ENCODE measurements at places on chromosomes 7 and 10.
A peak's percentile ranks its signal among the peaks of the same experiment; 100 is the strongest.

GRCh38 chr10:126042906-126043305 is 146.5 kb downstream of the FANK1 start:
- DNase-seq = no peak

DNA sequence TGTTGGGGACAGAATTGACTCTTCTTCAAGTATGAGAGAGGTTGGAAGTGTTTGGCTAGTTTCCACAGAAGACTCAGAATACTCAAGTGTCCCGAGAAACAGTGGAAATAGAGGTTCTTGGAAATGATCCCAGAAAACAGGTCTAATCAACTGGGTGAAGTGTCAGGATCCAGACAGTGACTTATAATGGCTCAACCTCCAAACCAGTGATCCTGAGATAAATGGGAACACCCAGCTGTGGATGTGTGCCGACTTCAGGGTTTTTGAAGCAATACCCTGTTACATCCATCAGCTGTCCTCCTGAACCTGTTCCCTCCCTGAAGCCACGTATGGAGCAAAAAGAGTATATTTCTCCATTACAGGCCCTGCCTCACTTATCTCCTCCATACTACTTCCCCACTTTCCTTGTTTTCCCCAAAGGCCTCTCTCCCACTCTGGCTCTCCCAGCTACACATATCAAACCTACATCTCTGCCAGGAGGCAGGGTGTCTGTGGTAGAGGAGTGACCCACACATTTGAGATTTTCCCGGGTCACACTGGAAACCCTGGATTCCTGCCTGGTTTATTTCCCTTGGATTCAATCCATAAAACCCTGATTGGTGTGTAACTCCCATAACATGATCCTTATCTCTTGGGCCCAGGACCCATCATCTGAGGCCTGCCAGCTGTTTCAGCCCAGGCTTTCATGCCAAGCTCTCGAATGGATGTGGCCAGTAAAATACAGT is 17.6 kb upstream of the ELOVL3 start:
- no peak for DNase-seq

- no peak for DNase-seq
These were observed 451.3 kb upstream of the MBL2 start for GRCh38 chr10:53223851-53224250.

DNA sequence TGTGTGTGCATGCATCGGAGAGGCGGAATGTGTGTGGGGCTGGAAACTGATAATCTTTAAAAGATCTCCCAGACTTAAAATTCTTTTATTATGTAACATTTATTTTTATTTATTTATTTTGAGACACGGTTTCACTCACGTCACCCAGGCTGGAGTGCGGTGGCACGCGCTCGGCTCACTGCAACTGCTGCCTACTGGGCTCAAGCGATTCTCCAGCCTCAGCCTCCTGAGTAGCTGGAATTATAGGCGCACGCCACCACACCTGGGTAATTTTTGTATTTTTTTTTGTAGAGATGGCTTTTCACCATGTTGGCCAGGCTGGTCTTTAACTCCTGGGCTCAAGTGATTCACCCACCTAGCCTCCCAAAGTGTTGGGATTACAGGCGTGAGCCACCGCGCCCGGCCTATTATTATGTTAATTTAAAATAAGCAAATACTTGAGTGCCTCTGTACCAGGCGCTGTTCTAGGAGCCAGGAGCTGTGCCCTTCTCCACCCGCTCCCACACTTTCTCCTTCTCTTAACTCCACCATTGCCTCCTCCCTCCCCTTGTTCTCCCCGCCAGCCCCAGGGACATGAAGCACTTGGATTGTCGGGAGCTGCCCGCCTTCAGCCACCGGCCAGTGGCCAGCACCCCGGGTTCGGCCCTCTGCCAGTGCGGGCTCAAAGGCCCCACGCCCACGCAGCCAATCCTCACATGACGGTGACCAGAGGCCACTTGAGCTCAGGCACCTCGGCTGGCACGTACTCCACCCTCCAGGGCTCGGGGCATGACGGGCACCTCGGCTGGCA is 163.6 kb downstream of the DNAJB6 start:
- no peak for DNase-seq

GRCh38 chr7:54782829-54783228 is 23.8 kb upstream of the SEC61G start:
- DNase-seq = no peak

- no peak for DNase-seq
These were observed 133.4 kb upstream of the PFKP start for GRCh38 chr10:2933924-2934323.

- DNase-seq = no peak
These were observed 317.0 kb downstream of the BMPER start for GRCh38 chr7:34222316-34222715.

DNA sequence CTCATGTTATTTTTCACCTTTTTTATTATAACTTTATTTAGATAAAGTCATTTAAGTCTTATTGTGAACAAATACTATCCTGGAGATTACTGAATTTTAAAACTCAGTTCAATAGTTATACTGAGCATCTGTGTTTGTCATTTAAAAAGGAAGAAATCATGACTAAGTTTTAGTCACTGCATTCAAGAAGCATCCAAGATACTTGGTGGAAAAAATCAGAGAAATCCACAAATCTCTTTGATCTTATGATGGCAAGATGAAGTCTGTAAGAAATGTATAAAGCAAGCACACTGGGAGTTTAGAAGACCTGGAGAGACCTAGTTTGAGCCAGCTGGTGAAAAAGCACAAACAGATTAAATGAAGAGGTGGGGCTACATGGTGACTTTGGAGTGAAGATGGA is 529.8 kb upstream of the IGFBP3 start:
- no peak for DNase-seq

DNA sequence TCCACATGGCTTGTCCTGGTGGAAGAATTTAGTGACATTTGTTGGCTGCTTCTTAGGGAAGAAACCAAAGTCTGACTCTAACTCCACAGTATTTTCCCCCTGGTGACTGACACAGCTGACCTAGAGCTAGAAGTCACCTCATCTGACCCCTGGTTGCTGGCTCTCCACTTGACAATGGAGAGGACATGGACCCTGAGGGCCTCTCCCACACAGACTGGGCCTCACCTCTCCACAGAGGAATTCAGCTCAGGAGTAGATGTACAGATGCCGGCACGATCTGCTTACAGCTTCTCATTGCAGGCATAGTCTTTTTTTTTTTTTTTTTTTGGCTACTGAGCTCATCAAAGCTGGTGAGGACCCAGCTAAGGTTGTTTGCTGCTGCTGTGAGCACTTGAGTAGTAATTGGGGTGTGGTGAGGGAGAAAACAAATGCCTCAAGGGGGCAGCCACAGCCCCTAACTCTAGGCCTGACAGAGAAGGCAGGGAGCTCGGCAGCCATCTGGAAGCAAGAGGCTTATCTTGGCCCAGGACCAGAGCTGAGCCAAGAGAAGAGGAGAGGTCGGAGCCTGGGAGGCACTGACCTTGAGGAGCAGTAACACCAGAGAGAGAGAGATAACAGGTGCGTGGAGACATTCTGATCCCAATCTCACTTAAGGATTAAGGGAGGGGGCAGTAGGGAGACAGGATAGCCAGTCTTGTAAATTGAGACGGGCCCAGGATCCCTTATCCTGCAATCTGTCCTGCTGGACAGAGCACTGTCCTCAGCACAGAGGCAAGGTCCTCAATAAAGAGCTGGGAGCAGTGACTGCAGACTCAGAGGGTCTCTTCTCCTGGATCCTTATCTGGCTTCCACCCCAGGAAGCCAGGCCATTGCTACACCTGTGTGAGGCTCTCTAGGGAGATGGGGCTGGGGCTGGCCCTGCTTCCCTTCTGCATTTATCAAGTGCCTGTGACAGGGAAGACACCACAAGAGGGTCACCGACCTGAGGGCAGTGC is 9.4 kb downstream of the PRSS58 start:
- DNase-seq = no peak

GRCh38 chr10:117539903-117540639 is 2.5 kb upstream of the EMX2 start:
- no peak for DNase-seq

- DNase-seq = no peak
These were observed 10.8 kb upstream of the CLDN4 start for GRCh38 chr7:73820013-73820412.

DNA sequence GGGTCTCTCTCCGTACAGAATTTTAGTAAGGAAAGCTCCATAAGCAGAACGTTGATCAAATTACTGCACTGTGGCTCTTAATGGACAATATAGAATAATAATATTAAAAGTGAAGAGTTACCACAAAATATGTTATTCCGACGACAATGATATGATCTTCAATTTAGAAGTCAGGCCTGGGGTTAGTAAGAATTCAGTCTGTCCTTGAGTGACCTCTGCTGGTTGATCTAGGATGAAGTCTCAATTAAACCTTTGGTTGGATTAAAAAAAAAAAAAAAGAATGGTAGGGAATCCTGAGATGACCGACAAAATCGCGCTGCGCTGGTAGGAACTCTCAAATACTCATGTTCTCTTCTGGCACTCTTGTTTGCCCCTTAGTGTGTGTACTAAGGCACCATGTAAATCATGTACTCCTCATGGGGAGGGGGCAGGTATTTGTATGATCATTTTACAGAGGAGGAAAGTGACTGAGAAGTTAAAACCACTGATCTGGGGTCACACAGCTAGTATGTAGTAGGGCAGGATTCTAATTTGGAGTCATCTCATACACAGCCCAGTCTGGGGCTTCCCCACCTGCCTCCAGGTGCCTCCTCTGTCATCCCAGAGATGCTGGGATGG is 161.3 kb upstream of the NPVF start:
- no peak for DNase-seq

DNA sequence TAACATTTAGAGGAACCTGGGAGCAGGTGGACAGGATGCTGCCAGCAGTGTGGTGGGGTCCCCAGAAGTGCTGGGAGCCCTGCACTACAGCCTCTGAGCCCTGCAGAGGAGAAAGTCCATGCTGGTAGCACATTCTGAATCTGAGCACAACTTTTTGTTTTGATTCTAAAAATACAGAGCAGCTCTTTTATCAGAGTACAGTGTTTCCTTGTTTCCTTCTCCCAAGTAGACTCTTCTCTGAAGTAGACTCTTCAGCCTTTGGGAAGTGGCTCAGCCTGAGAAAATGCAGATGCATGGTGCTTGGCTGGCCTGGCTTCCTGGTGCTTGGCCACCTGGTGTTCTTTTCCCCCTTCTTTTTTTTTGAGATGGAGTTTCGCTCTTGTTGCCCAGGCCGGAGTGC is 9.1 kb downstream of the ADCY1 start:
- no peak for DNase-seq

DNA sequence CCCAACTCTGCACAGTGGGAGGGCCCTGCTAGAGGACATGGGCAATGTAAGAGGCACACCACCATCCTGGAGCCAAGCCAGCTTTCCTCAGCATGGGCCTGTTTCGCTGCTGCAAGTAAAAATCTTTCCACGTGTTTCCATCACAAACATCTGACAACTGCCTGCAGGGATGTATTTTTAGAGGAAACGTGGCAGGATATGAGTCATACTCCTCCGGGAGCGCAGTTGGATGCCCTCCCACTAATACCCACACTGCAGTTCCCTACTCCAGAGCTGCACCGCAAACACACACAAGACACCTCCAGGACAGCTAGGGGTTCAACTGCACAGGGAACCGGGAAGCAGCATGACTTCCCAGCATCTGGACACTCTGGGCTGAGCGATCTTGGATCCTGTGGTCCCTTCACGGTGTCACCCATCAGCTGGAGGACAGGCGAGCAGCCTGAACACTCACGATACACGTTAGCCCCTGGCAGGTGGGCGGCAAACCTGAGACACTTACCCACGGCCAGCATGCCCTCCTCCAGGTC is 26.1 kb downstream of the PLAC9 start:
- peak; percentile 32 for DNase-seq

DNA sequence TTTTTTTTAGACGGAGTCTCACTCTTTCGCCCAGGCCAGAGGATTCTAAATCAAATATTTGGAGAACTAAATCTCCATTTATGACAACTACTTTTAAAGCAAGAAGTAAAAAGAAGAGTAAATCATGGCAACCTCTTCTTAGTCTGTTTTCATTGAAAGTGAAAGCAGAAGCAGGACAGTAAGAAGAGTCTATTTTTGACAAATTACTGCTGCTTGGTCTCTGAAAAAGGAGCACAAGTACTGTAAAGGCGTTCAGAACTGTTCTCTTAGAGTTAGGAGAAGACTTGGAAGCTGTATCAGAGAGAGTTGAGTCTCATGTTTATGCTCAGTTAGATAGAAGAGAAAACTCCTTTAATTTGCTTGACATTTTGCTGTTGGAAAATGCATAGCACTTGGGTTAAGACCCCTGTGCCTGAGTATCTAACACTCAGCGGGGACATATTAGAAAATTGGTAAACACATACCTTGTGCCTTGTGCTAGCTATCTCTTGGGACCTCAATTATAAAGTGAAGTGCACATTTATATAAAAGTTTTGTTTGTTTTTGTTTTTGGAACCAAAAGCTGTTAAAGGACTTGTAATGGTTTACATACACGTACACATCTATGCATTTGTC is 433.0 kb downstream of the ANKRD7 start:
- DNase-seq = no peak

DNA sequence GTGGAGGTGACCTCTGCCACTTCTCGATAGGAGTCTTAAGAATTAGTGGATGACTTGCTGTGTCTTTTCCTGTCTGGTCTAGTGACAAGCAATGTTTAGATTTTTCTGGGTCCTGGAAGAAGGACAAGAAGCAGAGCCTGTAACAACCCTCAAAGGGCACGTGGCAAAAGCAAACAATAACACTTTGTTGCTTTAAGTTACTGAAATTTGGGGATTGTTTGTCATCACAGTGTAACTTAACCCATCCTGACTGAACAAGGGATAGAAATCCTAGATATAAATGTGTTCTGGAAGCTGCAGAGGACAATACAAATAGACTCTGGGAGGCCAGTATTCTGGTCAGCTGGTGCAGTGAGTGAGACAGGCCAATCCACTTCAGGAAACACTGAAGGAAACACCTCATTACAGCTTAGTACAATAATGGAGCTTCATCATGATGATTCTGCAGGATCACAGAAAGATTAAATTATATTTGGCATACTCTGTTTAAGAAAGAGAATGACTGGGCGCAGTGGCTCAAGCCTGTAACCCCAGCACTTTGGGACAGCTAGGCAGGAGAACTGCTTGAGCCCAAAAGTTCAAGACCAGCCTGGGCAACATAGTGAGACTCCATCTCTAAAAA is 23.3 kb downstream of the ENKUR start:
- no peak for DNase-seq

DNA sequence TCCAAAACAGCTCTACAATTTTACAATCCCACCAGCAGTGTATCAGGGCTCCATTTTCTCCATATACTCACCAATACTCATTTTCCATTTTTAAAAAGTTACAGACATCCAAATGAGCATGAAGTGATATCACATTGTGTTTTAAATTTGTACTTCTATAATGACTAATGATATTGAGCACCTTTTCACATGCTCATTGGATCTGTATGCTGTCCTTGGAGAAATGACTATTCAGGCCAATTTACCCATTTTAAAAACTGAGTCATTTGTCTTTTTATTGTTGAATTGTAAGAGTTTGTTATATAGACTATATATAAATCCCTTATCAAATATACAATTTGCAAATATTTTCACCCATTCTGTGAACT is 162.0 kb downstream of the MAGI2 start:
- no peak for DNase-seq

GRCh38 chr7:55569269-55569663 is 3.0 kb downstream of the VOPP1 start:
- DNase-seq = no peak

DNA sequence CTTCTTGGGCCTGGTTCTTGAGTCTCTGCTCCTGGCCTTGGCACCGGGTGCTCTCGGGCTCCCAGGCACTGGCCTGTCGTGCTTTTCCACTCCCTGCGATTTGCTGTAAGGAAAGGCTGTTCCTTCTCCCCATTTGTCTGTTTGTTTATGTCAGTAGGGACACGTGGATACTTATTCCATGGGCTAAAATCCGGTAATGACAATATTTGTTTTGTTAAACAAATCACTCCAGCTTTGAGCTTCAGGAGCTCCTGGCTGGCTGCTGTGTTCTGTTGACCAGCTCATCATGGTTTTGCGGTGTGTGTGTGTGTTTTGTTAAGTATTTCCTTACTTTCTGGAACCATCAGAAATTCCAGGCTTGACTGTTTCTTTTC is 17.5 kb upstream of the JAKMIP3 start:
- DNase-seq = no peak
